ENCODE measurements at places on chromosomes 7 and 10.

DNA sequence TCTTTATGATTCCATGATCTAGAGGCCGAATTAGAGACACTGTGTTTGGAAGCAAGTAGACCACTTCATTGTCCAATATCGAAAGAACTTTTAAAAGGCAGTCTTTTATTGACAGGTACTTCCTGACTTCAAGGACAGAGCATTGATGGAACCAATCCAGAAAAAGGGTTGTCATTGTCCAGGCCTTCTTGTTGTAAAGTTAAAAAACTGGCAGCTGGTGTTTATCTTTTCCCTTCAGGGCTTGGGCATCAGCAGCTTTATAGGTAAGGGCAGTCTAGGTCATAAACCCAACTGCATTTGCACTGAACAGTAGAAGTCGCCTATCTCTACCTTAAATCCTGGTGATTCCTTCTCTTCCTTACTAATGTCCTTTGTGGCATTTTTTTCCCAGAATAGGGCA lies 95.6 kb downstream of the ST7 start:
- no peak for DNase-seq

- no peak for DNase-seq
Observed at GRCh38 chr10:114647545-114648138, 10.4 kb downstream of the ABLIM1 start.

DNA sequence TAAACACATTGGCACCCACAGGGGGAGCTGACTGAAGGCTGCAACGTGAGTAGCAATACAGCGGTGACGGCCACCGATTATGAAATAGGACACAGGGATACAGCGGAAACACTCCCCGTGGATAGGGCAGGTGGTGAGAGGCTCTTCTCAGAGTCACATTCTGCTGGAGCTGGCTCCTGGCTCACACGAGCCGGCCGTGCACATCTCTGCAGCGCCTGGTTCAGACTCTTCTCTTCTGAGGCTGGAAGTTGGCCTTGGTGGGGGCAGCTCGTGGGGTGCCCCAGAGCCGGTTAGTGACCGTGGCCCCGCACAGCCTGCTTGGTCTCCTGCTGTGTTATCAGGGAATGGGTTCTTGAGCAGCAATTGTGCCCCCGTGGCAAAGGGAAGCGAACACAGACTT lies 61.3 kb upstream of the EN2 start:
- DNase-seq, result no peak

DNA sequence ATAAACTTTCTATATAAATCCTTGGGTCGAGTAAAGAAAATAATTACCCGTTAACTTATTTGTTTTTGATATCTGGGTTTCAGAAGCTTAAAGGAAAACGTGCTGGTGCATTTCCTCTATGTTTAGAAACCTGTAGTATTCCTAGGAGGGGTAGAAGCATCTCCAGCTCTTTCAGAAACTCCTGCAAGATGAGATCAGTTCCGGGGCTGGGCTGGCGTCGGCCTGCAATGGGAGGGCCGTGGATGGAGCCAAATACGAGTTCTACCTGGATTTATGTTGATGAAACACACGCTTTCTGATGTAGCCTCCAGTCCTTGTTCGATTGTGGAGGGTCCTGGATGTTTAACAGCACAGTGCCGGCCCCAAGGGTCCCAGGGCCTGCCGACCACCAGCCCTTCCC lies 35.8 kb upstream of the DIP2C start:
- no peak for DNase-seq

DNA sequence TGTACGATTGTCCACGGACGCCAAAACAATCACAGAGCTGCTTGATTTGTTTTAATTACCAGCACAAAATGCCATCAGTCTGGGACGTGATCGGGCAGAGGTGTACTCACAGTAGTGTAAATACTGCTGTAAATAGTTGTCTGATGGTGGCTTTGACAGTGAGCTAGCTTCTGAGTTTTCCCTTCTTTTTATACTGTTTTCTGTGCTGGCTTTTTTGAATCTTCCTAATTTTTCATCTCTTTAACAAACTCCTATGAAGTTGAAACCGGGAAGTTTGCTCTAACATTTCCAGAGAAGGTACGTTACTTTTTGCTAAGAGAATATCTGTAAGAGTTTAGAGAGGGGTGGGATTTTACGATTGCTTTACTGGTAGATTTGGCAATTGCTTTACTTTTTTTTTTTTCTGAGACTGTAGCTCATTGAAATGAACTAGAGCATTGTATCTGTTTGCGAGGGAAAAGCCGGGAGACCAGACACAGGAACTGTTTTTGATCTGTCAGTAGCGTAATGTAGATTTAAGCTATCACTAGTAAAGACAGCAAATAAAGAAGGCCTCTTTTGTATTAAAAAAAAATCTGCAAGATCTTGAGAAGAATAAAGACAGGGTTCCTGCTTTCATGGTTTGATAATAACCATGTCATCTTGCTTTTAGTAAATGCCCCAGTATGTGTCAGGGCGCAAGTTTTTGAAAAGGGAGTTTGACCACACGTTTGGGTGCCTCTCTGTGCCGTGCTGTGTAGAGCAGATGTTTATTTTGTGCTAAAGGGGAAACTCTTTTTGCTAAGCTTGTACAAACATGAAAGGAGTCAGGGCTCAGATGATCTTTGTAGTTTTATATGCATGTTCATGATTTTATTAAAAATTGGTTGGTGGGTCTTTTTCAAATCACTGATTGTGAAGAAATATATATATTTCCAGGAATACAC lies 712 bp downstream of the FOXP2 start:
- no peak for DNase-seq

DNA sequence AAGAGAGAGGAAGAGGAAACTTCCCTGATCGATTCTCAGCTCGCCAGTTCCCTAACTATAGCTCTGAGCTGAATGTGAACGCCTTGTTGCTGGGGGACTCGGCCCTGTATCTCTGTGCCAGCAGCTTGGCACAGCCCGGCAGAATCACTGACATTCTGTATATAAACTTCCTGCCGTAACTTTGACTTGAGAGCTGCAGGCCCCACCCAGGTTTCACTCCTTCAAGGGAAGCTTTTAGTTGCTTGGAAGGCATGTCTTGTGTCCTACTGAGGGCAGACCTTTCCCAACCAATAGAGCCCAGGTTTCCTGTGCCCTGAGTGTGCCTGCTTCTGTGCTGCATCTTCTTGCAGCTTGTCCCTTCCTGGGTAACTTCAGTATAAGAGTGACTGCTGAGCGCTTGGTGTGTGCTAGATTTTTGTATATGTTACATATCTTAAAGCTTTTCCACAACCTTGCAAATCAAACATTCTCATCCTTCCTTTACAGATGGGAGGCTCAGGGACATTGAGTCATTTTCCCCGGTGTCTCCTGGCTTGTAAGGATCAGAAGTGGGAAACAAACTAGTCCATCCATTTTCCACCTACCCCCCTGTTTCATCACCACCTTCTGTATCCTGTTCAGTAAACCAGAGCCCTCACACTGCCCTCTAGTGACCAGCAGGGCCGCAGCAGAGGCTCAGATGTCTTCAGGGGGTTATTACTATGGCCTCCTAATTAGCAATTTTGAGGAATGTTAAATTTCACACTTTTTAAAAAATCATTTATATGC lies 225.2 kb upstream of the PRSS58 start:
- no peak for DNase-seq

DNA sequence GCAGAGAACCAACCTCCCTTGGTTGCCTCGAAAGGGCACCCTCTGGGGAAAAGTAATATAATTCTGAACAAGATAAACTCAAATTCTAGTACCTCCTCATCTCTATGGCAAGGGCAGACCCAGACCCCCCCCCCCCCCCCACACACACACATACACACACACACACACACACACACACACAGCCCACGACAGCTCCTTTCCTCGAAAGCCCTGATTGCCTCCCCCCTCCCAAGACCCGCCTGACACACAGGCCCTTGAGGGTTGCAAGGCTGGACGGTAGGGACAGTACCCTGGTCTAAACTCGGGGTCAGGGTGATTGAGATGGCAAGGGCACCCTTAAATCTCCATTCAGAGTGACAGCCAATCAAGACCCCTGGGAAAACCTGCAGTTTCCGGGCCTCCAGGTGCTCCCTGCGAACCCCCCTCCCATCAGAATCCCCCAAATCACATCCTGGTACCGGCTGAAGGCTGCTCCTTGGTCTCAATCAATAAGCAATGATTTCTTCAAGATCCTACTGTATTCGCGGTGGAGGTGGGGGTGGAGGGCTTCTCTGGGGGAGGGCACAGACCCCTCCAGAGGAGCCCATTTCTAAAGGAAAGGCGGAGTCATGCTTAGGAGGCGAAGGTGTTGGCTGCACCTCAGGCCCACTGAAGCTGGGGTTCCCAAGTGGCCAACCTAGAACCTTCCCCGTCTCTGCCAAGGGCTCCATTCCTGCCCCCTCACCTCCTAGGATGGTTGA lies 100.7 kb downstream of the HIP1 start:
- no peak for DNase-seq

DNA sequence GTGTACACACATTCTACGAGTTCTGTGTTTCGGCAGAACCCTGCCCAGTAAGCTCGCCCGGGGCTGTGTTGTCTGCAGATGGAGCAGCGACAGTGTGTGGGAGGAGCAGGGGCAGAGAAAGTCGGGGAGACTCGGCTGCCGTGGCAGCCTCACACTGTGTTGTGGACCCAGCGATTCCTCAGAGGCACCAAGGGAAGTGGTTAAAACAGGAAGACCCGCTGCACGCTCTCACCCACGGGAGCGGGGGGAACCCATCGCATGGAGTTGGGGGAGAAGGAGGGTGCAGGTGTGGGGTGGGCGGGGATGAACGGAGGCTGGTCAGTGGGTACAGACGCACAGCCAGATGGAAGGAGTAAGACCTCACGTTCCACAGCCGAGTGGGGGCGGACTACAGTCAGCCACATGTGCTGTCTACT lies 250.2 kb downstream of the ELFN1 start:
- DNase-seq, result no peak

GRCh38 chr7:93310346-93310745 lies 78.2 kb downstream of the VPS50 start:
- no peak for DNase-seq

- no peak for DNase-seq
Observed at GRCh38 chr7:142793156-142793555, 22.4 kb downstream of the PRSS2 start.

- DNase-seq, result no peak
Observed at GRCh38 chr7:69363136-69363535, 235.1 kb upstream of the AUTS2 start.

GRCh38 chr10:77179015-77179695 lies 458.5 kb downstream of the KCNMA1 start:
- peak; percentile 75 for DNase-seq

DNA sequence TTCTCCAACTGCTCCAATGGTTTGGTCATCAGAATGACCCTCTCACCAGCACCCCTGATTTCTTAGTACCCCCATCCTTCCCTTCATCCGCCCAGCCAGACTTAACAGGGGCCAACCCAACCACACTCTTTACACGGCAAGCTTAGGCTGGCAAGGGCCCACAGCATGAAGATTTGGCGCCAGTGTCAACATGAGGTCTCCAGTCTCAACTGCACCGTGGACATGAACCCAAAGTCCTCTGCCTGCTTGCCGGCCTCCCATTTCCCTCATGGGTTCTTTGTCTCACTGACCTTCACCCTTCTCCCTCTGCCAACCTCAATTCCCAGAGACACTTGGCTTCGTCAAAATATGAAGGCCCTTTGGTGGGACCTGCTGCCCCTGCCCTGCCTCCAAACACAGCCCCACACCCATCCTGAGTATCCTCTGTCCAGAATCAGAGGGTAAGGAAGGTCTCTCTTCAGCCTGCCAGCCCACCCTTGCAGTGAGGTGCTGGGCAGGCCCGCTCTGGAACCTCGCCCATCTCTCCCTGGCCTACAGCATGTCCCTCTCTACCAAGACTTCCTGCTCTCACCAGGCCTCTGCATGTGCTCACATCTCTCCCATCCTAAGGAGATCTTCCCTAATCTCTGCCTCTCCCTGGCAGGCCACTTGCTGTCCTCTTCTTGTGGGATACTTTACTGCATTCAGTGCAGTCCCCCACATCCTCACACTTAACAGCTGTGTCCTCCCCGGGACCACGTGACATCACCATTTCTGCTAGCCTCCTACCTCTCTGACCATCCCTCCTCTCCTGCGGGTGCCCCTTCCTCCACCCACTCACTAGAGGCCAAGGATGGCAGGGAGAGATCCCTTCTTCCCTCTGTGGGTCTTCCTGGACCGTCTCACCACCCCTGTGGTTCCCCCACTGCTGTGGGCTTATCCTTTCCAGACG lies 91.7 kb upstream of the ZMIZ1 start:
- DNase-seq, result no peak

- DNase-seq, result no peak
Observed at GRCh38 chr10:29135337-29135736, 153.5 kb upstream of the LYZL1 start.

DNA sequence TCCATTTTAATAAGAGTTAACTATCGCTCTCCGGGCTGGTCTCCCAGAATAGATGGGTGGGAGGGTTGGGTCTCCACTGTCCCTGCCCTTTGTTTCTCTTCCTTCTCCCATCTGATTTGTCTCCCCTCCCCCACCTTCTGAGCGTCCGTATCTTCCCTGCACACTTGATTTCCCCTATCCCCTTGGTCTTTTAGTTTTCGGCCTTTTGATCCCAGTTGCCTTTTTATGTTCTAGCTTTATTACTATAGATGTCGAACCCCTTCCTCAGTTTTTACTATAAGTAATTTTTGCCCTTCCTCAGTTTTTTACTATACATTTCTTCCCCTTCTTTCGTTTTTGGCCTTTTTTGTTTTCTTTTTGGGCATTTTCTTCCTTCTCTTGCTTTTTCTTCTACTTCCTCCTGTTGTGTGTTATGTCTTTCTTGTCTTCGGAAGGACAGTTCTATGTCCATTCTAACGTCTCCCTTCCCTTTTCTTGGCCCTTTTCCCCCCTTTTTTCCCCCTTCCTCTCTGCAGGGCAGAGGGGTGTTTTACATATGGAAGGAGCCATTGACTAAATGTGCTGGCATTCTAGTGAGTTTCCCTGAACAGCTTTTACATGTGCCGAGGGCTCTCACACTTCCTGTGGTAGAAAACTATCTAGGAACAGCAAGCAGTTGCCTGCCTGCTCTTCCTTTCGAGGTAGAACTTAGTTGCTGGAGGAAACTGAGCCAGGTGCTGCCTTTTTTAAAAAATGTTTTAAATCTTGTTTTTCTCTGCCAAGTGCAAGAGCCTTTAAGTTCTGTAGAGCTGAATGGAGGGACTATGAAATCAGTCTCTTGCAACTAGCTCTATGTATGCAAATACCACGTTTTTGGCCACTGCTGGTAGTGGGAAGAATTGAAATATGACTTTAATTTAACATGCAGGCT lies 2.8 kb downstream of the TET1 start:
- DNase-seq, result no peak

DNA sequence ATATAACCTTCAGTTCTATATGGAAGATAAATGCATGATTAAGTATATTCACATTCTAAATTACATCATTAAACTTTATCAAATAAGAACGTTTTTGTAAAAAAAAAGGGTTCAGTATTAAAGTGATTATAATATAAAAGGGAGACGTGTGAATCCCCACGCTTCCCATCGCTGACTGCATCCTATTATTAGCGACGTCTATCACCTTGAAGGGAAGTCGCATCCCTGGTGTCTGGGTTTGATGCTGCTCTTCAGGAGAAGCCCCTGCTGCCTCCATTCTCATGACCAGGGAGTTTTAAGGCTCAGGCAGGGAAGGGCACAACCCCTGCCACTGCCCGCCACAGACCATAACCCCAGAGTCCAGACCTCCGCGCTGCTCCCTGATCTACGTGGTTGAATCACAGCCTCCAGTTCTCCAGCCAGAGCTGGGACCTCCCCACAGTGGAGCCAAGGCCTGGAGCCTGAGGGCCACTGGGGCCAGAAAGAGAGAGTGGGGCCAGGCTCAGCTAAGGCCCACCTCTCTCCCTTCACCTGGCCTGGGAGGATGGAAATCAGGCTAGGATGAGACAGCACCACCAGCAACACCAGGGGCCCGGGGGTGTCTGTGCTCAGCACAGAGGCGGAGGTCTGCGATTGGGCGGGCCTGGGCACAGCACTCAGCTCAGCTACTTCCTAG lies 130.6 kb downstream of the TCERG1L start:
- DNase-seq, result no peak

- no peak for DNase-seq
Observed at GRCh38 chr10:119026301-119027110, 3.0 kb upstream of the NANOS1 start.

Measured in AG09309 (cell line).